ENCODE measurements at places on chromosomes 11 and 22.

DNA sequence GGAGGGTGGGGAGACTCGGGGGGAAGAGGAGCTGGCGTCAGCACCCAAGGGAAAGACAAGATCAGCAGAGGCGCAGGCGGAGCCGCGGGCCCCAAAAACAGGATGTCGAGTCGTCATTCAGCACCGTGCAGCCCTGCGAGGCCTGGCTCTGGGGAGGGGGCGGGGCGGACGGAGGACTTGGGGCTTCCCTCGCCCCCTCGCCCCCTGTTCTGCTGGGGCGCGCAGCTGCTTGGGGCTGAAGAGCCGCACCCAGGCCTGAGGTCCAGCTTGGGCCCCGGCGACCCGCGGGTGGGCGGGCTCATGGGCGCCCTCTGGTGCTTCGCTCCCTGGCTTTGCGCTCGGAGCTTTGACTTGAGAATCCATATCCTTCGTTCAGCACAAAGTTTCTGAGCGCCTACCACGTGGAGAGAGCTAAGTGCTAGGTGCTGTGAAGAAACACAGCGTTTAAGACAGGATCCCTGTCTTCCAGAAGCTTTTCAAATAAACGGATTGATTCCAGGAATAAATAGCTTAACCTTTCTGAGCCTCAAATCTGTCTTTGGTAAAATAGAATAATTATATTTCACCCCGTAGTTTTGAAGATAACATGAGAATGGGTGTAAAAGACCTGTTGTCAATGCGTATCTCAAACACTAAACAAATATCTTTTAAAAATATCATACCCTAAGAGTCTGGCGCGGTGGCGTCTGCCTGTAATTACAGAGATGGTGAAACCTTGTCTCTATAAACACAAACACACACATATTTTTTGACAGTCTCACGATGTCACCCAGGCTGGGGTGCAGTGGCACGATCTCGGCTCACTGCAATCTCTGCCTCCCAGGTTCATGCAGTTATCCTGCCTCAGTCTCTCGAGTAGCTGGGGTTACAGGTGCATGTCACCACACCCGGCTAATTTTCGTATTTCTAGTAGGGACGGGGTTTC is 929 bp upstream of the RHOG start:
- peak; percentile 92 for DNase-seq

GRCh38 chr11:78030429-78031325 is 7.6 kb upstream of the KCTD14 start:
- DNase-seq = no peak

- no peak for DNase-seq
Measured at GRCh38 chr11:62208785-62209144, 292 bp downstream of the SCGB2A1 start.

GRCh38 chr22:19679522-19680101 is 34.7 kb upstream of the SEPTIN5 start:
- peak; percentile 67 for DNase-seq

GRCh38 chr11:60809691-60810090 is 24.6 kb downstream of the MS4A10 start:
- DNase-seq = no peak

DNA sequence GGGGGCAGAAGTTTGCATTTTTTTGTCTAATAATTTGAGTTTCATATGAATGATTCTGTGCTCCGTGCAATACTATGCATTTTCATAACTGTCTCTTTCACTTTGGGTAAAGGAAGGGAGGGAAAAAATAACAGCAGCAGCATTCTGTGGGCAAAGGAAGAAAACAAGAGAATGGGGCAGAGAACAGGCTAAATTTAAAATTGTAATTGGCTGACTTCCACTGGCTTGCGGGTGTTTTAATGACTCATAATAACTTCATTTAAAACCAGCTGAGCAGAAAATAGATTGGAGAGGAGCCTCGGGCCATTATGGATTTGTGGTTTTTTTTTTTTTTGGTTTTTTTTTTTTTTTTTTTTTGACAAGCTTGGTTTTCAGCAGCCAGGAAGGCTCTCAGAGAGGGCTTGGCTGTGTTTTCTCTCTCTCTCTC is 107.4 kb downstream of the ZBTB16 start:
- no peak for DNase-seq

- DNase-seq = no peak
Measured at GRCh38 chr11:67022341-67022933, 497 bp upstream of the SYT12 start.

GRCh38 chr11:57711414-57712255 is at the start of gene MED19:
Gene MED19 (minus strand): TSS chr11:57712215. CDS start chr11:57712179, 36 bp downstream.
- peak; percentile 68 for DNase-seq

- no peak for DNase-seq
Measured at GRCh38 chr22:18062421-18062820, 15.4 kb upstream of the PEX26 start.

GRCh38 chr22:50148991-50149721 is 21.4 kb upstream of the PANX2 start:
- DNase-seq = peak; percentile 69
